ENCODE measurements at places on chromosomes 3 and 15.

GRCh38 chr15:38349251-38349650, 96.6 kb downstream of the SPRED1 start:
- DNase-seq = no peak

- no peak for DNase-seq
Measured at GRCh38 chr3:132749786-132750185, 27.6 kb upstream of the NPHP3 start.

GRCh38 chr3:109025896-109026295, 72.2 kb upstream of the GUCA1C start:
- no peak for DNase-seq

DNA sequence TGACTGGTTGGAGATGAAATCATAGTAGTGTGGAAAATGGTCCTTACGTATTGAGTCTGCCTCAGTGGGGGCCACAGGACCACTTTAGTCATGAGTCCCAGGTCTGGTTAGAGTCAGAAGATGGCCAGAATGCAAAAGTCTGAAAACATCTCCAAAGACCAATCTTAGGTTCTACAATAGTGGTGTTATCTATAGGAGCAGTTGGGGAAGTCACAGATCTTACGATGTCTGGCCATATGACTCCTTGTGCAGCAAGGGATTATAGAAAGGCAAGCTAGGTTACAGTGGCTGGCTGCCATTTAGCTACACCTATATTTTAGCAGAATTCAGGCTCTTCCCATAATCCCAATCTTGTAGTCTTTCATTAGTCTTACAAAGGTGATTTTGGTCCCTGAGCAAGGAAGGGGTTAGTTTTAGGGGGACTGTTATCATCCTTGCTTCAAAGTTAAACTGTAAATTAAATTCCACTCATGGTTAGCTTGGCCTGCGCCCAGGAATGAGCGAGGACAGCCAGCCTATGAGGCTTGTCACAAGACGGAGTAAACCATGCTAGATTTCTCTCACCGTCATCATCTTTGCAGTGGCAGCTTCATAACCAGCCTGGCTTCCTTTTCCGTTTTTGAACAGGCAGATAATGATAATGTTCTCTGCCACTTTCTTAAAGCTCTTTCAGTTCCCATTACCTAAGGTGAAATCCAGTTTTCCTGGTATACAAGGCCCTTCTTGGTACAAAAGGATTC, 134.1 kb downstream of the VPS8 start:
- no peak for DNase-seq

- DNase-seq = no peak
Measured at GRCh38 chr3:160170409-160171370, 54.5 kb upstream of the C3orf80 start.

DNA sequence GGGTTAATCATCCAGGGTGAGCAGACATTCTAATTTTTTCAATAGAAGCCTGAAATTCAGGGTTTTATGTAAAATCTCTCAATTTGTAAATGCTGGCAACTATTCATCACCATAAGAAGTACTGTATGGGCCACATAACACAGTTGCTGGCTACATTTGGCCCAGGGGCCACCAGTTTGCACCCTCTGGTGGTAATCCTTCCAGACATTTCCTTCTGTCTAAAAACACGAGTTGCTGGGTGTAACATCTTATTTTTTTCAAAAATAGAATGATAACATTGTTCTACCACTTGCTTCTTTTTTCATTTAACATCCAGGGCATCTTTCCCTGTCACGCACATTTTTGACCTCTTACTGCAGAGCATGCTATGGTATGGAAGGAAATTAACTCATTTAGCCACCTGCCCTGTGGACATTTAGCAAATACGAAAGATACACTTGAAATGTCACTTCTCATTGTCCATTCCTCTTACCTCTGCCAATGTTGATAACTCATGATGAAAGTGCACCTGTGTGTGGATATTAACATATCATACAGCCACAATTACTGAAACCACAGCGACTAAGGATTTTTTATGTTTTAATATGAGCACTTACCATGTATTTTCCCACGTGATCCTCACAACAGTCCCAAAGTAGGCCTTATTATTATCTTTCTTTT, 117.5 kb upstream of the ARHGEF3 start:
- DNase-seq = peak; percentile 71

DNA sequence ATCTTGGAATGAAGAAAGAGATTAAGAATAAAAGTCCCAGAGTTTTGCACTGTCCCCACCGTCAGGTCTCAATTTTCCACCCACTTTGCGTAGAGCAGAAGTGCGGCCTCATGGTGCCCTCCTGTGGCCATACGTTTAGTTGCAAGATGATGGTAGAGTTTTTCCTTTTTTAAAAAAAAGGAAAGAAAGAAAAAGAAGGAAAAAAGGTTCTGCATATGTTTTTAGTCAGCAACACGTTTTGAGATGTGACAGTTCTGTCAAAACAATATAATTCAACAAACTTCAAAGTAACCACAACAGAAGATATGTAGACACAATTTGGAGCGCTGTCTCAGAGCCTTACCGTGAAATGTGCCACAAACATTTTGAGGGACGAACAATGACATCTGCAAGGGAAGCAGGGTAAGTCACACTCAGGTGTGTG, 24.6 kb downstream of the EBLN2 start:
- peak; percentile 45 for DNase-seq
